ENCODE measurements at places on chromosomes 5 and 9.

DNA sequence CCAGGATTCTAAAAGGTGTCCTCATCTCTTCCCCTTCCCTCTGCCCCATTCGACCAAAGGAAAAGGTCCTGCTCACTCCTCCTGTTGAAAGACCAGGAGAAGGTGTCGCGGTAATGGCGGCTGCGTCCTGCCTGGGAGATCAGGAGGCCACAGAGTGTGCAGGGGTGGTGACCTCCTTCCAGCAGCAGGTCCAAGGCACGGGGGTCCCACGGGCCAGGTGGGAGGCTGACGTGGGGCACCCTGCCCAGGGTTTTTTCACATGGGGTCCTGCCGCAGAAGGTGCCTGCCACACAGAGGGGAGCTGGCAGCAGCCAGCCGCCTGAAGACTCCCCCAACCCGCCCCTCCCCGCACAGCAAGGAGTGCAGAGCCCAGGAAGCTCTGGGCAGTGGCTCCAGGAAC, 22.2 kb upstream of the ADAMTS2 start:
- no peak for DNase-seq

DNA sequence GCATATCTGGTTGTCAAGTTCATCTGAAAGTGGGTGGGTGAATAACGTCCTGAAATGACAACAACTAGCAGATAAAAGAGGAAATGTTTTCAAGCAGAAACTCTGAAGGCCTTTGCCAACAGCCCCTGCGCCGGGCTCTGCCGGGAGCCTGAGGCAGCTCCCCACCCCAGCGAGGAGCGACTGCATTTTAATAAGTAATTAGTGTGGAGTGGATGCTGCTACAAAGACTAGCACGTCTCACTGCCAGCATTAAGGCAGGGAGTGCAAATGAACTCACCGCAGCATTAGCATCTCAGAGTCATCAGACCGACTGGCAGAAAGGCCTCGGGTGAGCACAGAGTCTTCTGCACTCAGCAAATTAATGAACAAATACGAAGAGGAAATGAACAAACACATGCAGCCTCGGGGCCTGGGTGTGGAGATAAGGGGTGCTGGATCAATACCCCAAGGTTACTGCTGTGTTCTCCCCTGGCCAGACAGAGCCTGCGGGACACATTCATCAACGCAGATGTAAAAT, 63.8 kb downstream of the VAV2 start:
- DNase-seq = no peak

DNA sequence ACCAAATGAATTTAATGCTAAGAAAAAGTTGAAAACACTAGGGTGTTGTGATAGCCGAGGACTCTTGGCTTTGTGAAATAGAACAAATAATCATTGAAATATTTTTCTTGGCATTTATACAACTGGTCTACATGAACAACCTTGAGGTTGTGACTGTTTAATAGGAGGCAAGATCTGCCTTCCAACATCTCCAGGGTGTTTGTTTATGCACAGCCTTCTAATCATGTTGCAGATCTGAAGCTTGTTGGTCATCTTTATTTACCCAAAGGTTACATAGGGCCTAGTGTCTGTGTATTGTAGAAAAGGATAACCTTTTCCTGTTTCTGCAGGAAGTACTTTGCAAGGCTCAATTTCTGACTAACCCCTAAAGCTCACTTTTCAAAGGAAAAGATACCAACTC, 65.2 kb upstream of the RANBP3L start:
- no peak for DNase-seq

GRCh38 chr9:70805949-70806348, 315.5 kb downstream of the TRPM3 start:
- DNase-seq = no peak

GRCh38 chr5:135085936-135086725, 52.1 kb upstream of the PITX1 start:
- DNase-seq = no peak

DNA sequence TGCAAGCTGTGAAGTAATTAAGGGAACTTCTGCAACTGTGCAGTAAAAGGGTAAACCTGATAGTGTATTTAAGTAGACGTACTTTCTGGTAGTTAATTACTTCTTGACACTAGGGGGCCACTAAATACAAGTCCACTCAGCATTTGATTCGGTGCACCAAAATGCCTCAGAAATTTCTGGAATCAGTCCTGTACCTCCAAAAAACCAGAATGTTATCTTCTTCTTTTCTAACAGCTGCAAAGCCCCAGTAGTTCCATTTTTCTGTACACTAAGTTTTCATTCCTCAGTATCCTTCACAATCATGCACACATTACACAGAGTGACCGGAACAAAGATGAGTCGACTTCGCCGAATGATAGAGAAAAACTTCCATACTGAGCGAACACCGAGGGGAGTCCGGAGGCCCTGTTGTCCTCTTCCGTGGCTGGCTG, 484 bp downstream of the GFM2 start:
- no peak for DNase-seq

GRCh38 chr9:135001526-135001925, 83.8 kb upstream of the FCN1 start:
- no peak for DNase-seq

GRCh38 chr5:72818866-72819534, 2.5 kb downstream of the TNPO1 start:
- DNase-seq = no peak

- DNase-seq = no peak
Observed at GRCh38 chr5:111076091-111076490, 4.6 kb downstream of the TSLP start.

- no peak for DNase-seq
Observed at GRCh38 chr9:29625292-29625731, 2052.0 kb upstream of the C9orf72 start.

DNA sequence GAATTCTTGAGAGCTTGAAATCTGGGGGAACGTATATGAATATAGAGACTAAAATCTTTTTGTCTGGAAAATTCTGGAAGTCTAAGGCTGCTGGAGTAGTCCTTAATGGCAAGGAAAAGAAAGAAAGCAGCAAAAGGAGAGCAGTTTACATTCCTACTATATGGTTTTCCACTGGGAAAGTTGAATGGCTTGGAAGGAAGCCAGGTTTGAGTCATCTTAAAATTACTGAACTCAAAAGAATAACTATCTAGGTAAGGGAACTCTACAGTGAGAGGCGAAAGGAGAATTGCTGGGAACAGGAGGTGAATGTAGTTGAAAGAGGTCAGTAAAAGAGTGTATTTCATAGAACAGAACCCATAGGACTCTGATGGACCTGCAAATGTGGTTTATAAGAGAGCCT, 258.1 kb upstream of the EDIL3 start:
- DNase-seq = no peak

- no peak for DNase-seq
Observed at GRCh38 chr9:89874351-89875321, 269.8 kb downstream of the GADD45G start.

- no peak for DNase-seq
Observed at GRCh38 chr5:171581781-171582180, 162.3 kb downstream of the FGF18 start.

DNA sequence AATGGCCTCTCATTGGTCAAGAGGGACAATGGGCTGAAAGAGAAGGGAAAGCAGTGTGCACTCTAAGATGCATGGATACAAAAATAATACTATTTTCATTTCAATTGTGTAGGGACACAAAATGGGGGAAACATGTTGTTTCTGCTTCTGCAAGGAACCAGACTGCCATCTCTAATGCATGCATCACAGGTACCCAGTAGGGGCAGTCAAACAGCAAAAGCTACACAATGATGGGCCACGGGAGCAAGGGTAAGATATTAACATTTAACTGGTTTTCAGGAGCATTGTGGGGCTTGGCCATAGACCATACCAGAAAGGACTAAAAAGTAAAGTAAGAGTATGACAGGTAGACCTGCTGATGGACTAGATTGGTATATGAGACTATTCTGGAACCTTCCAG, 535.8 kb downstream of the SPATA31D1 start:
- no peak for DNase-seq

DNA sequence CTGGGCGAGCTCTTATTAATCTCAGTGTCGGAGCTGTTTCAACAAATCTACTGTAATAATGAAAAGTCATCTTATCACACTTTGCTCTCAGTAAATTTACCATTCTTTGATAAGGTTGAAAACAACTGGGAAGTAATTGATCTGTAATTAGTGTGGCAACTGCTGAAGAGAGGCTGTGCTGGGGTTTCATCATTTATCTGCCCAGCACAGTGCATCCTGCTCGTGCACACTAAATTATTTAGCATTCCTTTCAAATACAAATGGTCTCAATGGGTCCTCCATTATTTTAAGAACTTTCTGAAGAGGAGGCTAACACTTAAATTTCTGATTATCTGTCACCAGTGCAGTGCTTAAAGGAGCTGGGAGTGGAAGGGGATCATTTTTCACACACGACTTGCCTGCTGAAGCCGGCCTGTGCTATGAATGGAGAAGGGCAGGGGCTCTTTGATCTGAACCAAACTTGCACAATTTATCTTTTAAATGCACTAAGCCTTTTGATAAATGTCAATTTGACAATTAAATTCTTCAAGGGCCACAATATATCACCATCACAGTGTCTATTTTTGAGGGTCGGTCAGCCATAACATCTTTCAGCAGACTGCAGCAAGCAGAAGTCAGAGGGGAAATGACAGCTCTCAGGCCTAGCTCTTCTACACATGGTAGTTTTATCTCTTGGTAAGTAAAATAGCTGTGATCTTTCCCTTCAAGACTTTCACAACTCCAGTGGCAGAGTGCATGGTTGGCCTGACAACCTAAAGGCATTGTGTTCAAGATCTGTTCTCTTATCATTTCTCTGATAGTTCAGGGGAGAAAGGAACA, 106.4 kb upstream of the EFNA5 start:
- DNase-seq = no peak

- no peak for DNase-seq
Observed at GRCh38 chr5:170761048-170761707, 22.3 kb upstream of the GABRP start.

DNA sequence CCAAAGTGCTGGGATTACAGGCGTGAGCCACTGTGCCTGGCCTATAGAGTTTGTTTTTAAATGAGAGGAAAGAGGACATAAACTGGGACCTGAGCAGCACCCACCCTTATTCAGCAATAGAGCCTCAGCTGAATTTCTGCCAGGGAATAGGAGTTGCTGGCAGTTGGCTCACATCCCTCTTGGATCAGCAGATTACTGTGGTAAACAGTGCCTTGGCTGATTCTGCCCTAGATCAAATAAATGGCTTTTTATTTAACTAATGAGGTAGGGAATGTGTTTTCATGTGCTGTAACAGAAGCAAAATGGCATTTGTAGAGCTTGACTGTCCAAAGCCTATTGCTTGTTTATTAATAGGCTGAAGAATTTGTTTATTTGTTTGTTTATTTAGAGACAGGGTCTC, 2.1 kb downstream of the ARHGEF37 start:
- DNase-seq = no peak

DNA sequence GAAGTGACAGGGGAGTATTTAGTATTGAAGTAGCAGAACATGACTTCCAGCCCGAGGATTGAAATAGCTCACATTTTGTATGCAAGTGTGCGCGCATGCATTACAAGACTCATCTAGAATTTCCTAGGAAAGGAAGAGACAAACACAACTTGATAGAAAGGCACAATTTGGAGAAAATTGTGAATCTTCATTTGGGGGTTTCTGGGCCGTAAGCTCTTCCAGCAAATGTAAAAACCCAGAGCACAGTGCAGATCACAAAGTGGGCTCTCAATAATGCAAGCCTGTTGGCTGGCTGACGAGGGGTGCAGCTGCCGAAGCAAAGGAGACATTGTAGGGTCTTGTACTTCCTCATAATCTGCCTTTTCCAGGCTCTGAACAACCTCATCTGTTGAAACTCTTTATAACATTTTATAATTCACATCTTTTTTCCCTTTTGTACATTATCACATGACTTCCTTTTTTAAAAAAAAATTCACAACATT, 109.0 kb downstream of the BAAT start:
- DNase-seq = no peak

DNA sequence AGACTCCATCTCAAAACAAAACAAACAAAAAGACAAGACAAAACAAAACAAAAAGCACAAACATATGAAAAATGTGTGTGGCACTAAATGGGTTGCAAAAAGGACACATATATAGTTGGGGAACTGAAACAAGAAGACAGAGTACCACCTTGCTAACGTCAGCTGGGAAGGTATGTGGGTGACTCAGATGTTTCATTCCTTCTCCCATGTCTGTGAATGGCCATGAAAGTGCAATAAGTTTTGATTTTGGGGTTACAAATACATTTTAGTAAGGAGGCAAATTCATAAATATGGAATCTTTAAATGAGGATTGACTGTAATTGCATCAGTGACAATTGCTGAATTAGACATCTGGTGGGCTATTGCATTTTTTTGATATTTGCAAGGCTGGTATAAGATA, 81.6 kb upstream of the KLF4 start:
- no peak for DNase-seq

DNA sequence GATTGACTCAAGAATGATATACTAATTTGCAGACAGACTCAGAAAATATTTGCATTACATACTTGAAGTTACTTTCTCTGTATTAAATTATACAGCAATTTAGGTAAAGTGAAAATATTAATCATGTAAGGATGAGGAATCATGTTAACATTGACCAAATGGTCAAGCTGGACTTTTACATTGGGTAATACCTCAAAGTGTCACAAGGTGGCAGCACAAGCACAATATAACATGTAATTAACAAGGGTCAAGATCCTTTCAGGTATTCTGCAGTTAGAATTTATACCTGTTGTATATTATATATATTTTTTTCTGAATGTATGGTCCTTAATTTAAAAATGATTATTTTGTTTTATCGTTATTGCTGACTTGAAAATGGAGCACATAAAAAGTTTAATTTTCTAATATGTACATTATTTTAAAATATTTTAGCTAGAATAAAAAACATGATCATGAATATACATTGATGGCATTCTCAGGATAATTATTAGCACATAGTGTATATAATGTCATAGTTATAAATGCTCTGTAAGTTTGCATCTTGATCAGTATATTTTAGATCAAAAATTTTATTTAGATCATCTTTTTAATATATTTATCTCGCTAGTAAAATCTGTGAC, 8.6 kb downstream of the HAPLN1 start:
- no peak for DNase-seq

DNA sequence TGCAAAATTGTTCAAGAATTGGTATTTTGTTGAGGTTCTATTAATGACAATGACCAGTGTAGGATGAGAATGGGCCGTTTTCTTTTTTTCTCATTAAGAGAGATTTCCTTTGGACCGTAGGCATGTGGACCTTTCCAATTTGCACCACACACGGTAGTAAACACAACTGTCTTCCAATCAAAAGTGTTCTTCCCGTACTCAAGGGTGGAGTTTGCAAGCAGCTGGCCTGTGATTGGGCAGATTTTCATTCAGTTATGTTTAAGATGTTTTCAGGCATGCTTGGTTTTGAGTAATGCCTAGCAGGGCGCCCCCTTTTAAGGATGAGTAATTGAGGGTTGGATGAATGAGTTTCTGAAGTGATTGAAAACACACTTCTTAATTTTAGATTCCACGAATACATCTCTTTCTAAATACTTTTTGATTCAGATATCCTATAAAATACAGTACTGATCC, 2.5 kb downstream of the KDM3B start:
- DNase-seq = no peak

- no peak for DNase-seq
Observed at GRCh38 chr5:178288401-178289368, 56.1 kb upstream of the PHYKPL start.

GRCh38 chr5:6632324-6632887, 438 bp downstream of the NSUN2 start:
- no peak for DNase-seq

GRCh38 chr9:130299785-130300615, 34.4 kb downstream of the HMCN2 start:
- no peak for DNase-seq

GRCh38 chr5:68746643-68747420, 347.0 kb upstream of the SLC30A5 start:
- no peak for DNase-seq

GRCh38 chr9:117437283-117437682, 22.4 kb upstream of the ASTN2 start:
- no peak for DNase-seq

Data from NCI-H2081 treated with DMSO at 0.1 percent for 48 hours (cell line).